ENCODE measurements at places on chromosomes 3 and 15.

DNA sequence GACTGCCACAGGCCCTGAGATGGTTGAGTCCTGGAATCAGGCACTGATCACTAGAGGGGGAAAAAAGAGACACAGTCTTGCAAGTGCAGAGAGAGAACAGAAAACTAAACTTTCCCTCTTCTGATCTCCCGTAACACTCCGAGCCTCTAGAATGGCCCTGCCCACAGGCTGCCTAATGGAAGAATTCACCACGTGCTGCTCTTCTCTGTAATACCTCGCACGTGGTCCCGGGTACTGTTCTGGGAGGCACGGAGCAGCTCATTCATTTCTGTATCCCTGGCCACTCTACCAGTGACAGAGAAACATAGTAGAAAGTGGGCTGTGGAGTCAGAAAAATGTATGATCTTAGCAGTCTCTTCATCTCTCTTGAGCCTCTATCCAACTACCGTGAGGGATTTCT, 30.4 kb downstream of the VGLL4 start:
- DNase-seq, result no peak

- DNase-seq, result no peak
These were observed 40.9 kb downstream of the MEF2A start for GRCh38 chr15:99606646-99607045.

GRCh38 chr3:194718079-194718478, 32.4 kb downstream of the FAM43A start:
- no peak for DNase-seq

DNA sequence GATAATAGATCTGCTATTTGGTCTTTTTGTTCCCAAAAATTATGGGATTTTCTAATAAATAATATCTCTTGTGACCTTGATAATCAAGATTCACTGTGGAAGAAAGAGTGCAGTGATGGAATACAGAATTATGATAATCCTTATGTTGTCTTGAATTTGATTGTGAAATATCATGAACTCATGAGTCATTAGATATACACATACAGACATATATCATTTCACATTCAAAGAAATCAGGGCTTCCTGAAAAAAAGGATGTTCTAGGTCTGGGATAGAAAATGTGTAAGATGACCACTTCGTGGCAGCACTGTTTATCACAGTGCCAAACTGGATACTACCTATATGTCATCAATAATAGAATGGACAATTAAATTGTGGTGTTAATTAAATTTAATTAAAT, 97.7 kb downstream of the DPH6 start:
- DNase-seq, result peak; percentile 62

DNA sequence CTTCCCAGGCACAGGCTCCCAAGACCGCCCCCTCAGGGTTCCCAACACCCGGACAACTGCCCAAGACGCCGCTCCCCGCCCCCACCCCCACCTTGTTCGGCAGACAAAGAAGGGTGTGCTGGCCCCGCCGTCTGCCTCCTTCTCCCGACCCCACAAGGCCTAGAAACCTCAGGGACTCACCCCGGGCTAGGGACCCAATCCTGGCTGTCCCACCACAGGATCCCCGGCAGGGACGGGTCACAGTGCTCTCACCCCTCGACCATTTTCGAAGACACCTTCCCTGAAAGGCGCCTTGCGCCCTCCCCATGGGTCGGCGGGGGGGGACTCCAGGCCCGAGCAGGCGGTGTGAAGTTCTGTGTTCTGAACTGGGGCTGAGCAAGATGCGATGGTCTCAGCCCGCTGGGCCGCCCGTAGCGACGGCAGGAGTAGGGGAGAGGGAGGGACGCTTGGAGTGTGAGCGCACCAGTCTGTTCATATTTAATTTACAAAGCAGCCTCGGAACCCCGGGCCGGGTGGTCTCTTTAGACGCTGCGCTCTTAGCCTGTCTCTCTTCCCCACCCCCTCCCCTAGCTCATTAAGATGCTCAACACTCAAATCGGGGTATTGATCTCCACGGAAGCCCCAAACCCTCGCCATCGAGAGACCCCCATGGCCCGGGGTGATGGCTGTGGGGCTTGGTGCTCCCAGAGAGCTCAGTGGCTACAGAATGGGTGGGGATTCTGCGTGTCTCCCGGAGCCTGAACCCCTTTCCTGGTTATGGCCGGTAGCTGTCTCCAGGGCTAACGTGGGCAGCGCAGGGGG, 1.4 kb upstream of the ISLR2 start:
- no peak for DNase-seq

DNA sequence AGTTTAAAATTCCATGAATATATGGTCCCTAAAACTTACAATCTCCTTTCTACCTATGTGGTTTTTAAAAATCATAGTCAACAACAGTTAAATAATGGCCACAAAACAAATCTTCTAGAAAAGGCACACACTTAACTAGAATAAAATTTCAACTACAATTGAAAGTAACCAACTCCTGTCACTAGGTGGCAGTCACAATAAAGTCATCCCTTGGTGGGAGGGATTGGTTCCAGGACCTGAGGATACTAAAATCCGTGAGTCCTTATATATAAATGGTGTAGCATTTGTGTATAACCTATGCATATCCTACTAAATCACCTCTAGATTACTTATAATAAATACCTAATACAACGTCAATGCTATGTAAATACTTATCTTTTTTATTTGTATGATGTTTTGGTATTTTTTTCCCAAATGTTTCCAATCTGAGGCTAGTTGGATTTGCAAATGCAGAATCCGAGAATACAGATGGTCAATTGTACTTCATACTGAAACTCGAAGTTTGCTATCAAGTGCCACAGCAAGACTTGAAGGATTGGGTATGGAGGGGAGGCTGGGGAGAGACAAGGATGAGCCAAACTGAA, 172.6 kb downstream of the FMN1 start:
- DNase-seq, result peak; percentile 71

- DNase-seq, result no peak
These were observed 65.7 kb downstream of the TMCC1 start for GRCh38 chr3:129827765-129828164.

- DNase-seq, result peak; percentile 9
These were observed 1.7 kb downstream of the EPB42 start for GRCh38 chr15:43218908-43219706.

DNA sequence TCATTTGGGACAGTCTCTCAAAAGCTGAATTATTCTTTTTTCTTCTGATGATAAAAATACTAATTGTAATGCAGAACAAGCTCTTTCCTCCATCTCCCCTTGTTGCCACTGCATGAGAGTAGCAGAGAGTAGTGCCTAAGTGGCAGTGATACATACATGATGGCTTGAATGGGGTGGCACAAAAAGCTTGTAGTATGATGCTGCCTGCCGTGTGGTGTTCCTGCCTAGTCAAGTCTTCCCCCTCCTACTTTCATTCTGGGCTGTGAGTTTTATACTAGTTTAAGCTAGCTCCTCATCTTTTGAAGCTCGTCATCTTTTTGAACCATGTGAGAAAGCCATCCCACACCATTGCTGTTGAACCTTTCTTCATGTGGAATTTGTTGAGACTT, 230.5 kb downstream of the NFKBIZ start:
- no peak for DNase-seq

- peak; percentile 37 for DNase-seq
These were observed 65.9 kb downstream of the CACNA2D3 start for GRCh38 chr3:54188176-54188791.

- no peak for DNase-seq
These were observed 231.2 kb upstream of the ADAMTS9 start for GRCh38 chr3:64918989-64919388.

- DNase-seq, result no peak
These were observed 19.0 kb downstream of the RPL39L start for GRCh38 chr3:187120326-187120725.

- DNase-seq, result no peak
These were observed 21.1 kb downstream of the TFRC start for GRCh38 chr3:196060834-196061233.

DNA sequence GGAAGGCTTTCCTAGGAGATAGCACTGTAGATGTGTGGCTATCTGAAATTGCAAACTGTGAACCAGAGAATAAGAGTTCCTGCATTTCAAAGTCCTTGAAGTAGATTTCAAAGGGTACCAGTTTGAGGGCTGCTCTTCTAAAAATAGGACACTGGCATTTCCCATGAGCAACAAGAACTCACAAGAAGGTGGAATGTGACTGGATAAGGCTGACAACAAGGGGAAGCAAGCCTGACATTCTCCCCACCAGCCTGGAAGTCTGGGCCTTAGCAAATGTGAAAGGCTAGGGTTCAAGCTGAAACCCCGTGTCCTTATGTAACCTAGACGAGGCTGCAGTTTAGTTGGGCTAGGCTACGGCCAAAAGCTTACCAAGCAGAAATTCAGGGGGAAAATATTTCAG, 18.7 kb upstream of the TJP1 start:
- DNase-seq, result no peak

DNA sequence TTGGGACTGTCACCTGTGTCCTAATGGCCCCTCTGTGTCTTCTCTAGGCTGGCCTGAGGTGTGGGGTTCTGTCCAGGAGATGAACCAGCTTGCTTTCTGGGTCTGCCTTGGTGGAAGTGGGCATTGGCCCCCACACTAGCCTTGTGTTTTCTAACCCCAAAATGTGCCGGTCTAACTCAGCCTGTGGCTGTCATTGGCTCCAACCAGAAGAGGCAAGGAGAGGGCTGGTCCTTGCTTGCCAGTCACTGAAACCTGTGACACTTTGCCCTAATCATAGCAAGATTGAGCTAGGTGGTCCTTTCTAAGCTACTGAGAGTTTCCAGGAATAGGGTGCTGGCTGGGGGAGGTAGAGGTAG, 2.2 kb downstream of the C15orf39 start:
- no peak for DNase-seq

GRCh38 chr3:869734-870133, 223.1 kb upstream of the CNTN6 start:
- no peak for DNase-seq

DNA sequence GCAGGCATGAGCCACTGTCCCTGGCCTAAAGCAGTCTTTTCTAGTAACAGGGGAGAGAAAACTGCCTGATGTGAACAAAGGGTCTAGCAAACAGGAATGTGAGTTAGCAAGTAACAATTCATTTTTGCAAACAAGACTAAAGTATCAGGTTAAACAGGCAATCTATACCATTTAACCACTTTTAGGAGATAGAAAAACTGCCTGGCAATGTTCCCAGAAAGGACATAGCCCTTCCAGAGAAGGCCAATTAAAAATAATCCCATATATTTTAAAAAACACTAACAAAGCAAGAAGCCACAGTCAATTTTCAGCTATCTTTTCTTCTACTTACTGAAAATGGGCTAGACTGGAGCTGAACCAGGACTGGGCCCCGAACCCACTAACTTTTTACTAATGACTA, 6.3 kb downstream of the RBSN start:
- DNase-seq, result no peak

DNA sequence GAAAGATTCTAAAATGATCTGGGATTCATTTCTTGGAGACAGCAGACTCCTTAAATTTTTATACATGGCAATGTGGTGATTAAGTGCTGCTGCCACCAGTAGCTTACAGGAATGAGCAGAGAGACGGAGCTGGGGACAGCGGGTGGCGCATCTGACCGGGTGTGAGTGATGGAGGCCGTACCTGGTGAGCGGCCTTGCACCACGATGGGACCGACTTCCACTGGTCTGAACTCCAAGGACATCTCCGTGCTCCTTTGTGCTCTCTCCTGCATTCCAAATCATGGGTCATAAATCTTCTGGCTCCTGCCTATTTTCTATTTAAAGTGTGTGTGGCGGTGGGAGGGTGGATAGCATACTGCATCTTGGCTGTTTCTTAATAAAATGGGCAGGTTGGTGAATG, 262.6 kb downstream of the ABHD5 start:
- DNase-seq, result no peak

DNA sequence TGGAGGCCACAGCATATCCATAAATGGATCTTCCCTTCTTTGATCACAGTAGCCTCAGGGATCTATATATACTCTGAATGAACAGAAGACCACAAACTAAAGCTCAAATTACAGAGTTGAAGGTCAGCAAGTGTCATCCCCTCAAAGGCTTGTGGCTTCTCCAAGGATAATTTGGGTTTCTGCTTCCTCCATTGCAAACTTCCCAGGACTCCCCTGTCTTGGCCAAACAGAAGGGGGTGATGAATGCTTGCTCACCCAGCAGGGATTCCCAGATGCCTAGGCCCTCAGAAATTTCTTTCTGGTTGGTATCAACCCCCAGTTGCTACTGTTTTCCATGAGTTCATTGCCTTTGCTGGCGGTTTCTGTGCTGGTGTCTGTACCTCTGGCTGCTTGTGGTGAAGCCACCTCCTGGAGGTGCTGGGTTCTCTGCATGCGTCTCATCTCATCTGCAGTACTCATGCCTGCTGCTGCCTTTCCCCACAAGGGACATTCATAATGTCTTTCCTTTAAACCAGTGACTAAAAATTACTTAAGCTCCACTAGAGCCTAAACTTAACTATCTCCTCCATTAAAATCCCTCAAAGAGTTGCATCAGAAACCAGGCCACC, 17.7 kb downstream of the ENTPD3 start:
- DNase-seq, result no peak

DNA sequence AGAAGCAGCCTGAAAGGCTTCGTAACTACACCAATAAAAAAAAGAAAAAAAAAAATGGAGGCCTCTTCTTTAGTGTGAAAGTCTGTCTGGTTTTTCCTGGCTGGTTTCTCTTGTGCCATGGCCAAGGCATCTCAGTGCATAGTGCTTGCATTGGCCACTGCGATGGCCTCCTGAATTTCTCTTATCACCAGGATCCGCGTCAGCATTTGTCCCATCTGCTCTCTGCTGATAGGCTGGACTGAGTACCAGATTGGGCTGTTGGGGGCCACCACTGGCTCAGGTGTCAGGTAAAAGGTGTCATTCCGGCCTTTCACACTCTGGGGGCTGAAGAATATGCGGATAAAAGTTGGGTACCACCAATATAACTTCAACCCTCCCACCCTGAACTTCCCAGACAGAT, 1.1 kb upstream of the IMPDH2 start:
- no peak for DNase-seq

GRCh38 chr3:123307064-123307463, 105.3 kb downstream of the SEC22A start:
- no peak for DNase-seq

GRCh38 chr3:142117056-142117851, 32.1 kb downstream of the TFDP2 start:
- peak; percentile 27 for DNase-seq

DNA sequence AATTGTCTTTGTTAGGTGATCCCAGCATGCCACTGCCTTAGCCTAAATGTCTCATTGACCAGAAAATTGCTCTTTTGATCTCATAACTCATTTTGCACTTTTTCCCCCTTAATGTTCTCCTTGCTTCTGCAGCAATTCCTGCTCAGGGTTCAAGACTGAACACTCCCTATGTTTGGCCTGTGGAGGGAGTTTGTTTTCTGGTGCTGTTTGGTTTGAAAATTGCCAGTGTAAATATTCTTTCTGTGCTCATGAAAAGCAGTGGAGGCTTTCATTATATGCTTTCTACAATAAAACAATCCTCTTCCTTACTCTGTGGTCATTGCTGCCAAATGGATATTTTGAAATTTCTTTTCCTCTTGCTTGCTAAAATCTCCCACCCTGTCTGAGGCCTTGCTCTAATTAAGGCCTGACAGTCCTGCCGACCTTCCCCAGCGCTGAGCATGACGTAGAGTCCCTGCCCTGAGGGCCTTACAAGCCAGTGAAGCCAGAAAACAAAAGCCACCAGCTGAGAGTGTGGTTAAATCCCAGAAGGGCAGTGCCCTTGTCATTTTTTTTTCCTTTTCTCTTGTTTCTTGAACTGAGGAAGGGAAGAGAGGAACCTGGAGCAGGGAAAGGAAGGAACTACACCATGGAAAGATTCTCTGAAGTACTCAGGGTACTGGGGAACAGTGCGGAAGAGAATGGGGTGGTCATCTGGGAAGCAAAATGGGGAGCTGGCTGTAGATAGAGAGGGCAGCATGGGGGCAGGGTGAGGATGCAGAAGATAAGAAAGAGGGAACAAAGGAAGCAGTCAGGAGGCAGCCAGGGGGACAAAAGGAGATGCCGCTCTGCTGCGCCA, 24.8 kb downstream of the ZBTB38 start:
- no peak for DNase-seq

- peak; percentile 58 for DNase-seq
These were observed 25.4 kb downstream of the COMMD2 start for GRCh38 chr3:149726716-149727407.
